Esophagus mucosa (tissue), 1 donor: ENCODE measurements at places on chromosomes 1 and 21. TPM values are rescaled to one million over a fixed set of nuclear protein-coding genes. Genes with fewer than 3 reads are reported as not detected.

- ATAC-seq = no peak
Observed at GRCh38 chr1:2253036-2253796, 25.1 kb downstream of the SKI start.

GRCh38 chr1:10672343-10673050, 123.9 kb downstream of the CASZ1 start:
- ATAC-seq = no peak

C1orf185 gene
- total RNA-seq = not detected

MAP3K21 gene
- total RNA-seq = 2.6 TPM

SYPL2 gene
- total RNA-seq = not detected

DNA sequence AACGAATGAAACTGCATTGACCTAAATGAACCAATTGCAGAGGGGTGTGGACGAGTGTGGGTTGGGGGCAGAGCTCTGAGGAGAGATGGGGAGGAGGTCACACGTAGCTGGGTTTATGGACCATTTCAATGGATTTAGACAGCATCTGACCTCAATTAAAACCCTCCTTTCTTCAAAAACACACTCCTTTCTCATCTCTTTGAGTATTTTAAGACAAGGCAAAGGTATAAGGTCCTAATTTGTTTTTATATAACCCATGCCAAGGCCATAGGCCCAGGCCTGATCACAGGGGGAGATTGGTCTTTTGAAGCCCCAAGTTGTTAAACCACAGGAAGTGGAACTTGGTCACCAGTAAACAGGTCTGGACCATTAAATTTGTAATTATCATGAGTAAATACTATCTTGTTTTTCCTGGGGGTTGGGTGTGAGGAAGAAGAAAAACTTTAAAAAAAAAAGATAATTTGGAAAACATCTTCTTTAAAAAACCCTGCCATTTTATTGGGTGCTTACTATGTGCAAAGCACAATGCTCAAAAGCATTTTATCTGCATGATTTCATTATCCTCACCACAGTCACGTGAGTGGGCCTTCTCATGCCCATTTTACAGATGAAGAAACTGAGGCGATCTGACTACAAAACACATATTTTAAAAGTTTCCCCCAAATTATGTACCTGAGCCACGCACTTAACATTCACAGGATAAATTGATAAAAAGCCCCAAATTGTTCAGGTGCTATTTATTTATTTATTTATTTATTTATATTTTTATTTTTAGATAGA, 8.9 kb upstream of the INAVA start:
- no peak for ATAC-seq

DNA sequence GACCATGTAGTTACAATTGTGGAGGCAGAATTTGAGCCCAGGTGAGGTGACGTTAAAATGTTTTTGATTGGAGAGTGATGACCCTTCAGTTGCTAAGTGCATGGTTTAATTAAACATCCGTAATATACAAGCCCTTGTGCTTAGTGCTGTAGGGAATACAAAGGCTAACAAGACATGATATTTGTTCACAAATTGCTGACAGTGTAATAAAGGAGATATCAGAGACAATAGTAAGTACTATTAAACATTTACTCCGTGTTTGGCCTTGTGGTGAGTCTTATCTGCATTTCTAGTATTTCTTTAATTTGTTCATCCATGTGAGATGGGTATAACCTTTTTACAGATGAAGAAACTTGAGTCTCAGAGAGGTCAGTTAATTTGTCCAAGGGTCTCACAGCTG, 37.9 kb downstream of the RLF start:
- ATAC-seq = no peak
